T-cell (primary cell): ENCODE measurements at places on chromosomes 11 and 22. TPM values are rescaled to one million over a fixed set of nuclear protein-coding genes. Genes with fewer than 3 reads are reported as not detected.

The HORMAD2 gene
- total RNA-seq, result not detected

The STK33 gene
- 1.5 TPM for total RNA-seq

DNA sequence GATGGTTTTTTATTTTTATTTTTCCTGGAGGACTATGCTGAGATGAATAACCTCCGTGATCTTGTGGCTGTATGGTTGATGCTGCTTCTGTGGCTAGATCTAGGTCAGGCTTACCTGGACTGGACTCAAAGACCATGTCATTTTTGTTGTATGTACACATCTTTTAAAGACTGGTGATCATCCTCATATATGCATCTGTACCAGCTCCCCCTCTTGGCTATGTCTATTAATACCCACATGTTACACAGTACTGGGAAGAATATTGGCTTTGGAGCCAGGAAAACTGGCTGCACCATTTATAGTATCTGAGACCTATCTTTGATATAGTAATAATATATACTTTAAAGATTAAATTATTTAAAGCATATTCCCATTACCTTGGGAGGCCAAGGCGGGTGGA lies 18.4 kb upstream of the PITPNB start:
- no peaks in the 10 kb centered on the region for H3K4me1 ChIP-seq
- H3K4me3 ChIP-seq, result no peak overlapping the region
- H3K36me3 ChIP-seq, result no peaks in the 10 kb centered on the region
- no peak overlapping the region for H3K27ac ChIP-seq
- H3K27me3 ChIP-seq, result no peaks in the 10 kb centered on the region

DNA sequence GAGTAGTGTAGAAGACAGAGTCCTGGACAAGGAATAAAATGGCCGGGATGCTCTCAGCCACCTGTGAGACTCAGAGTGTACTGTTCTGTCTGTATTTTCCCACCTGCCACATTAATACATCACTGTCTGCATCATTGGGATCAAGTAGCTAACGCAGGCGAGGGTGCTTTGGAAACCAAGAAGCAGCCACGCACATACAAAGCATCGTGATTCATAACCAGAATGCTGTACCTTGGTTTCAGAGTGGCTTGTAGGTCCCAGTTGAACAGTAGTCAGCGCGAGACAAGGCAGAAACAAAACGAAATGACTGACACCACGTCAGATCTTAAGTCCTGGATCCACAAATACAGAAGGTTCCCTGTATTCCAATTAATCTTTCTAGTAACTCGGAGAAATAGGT lies 198.3 kb downstream of the GRIK4 start:
- no peak for DNase-seq
- H3K36me3 ChIP-seq, result no peaks in the 10 kb centered on the region
- no peaks in the 10 kb centered on the region for H3K4me1 ChIP-seq
- no peak overlapping the region for H3K27ac ChIP-seq

GRCh38 chr11:133134314-133135173 lies 397.8 kb downstream of the OPCML start:
- no peak for DNase-seq
- no peaks in the 10 kb centered on the region for H3K36me3 ChIP-seq
- H3K4me3 ChIP-seq, result no peak overlapping the region
- H3K27ac ChIP-seq, result no peak overlapping the region
- no peaks in the 10 kb centered on the region for H3K4me1 ChIP-seq

GRCh38 chr11:76395296-76395695 lies 14.2 kb downstream of the GVQW3 start:
- no peaks in the 10 kb centered on the region for H3K36me3 ChIP-seq
- no peak for DNase-seq
- no peak overlapping the region for H3K27ac ChIP-seq
- H3K27me3 ChIP-seq, result no peaks in the 10 kb centered on the region

GRCh38 chr11:12251666-12252560 lies 125.5 kb upstream of the PARVA start:
- DNase-seq, result no peak
- H3K4me1 ChIP-seq, result no peaks in the 10 kb centered on the region
- H3K27me3 ChIP-seq, result no peaks in the 10 kb centered on the region
- H3K4me3 ChIP-seq, result no peak overlapping the region
- H3K36me3 ChIP-seq, result peaks cover 56% of the 10 kb centered on the region

- H3K36me3 ChIP-seq, result no peaks in the 10 kb centered on the region
- no peak for DNase-seq
- H3K4me1 ChIP-seq, result no peaks in the 10 kb centered on the region
- H3K4me3 ChIP-seq, result no peak overlapping the region
- H3K27me3 ChIP-seq, result no peaks in the 10 kb centered on the region
These were observed 68.9 kb downstream of the C11orf65 start for GRCh38 chr11:108398439-108398838.

GRCh38 chr11:33347490-33348125 lies 90.4 kb downstream of the HIPK3 start:
- no peak overlapping the region for H3K4me3 ChIP-seq
- no peaks in the 10 kb centered on the region for H3K4me1 ChIP-seq
- no peak for DNase-seq
- H3K27me3 ChIP-seq, result no peaks in the 10 kb centered on the region
- H3K36me3 ChIP-seq, result no peaks in the 10 kb centered on the region
